ENCODE measurements at places on chromosomes 1 and 21.

DNA sequence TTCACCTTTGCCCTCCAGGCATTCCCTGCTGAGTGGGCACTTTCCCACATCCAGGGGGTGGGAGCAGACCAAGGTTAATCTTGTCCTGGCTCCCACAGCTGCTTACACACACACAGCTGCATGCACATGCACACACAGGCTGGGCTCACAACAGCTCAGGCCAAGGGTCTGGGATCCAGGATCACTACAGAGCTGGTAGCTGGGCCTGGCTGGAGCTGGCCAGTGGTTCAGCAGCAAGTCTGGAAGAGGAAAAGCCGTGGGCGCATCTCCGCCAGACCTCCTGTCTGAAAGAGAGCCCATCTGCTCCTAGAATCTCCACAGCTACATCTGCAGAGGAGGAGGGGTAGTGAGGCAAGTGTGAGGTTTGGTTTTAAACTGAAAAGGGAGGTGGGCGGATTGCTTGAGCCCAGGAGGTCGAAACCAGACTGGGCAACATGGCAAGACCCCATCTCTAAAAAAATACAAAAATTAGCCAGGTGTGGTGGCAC lies 3.8 kb downstream of the CDK18 start:
- DNase-seq: no peak

DNA sequence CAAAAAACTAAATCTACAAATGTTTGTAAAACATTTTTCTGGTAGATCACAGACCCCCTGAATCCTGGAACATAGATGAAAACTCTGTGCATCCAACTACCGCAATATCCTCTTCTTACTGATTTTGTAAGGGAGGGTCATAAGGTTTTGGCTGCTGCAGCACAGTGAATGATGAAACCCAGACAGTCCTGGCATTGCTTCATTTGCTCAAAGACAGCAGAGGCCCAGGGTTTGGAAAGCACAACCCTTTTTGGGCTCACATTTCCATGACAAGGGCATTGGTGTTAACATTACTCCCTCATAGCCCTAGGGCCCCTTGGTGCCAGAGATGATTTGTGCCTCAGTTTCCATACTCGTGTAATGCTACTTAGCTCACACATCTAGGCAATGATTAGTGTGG lies 51.2 kb downstream of the PLXNA2 start:
- DNase-seq: no peak

DNA sequence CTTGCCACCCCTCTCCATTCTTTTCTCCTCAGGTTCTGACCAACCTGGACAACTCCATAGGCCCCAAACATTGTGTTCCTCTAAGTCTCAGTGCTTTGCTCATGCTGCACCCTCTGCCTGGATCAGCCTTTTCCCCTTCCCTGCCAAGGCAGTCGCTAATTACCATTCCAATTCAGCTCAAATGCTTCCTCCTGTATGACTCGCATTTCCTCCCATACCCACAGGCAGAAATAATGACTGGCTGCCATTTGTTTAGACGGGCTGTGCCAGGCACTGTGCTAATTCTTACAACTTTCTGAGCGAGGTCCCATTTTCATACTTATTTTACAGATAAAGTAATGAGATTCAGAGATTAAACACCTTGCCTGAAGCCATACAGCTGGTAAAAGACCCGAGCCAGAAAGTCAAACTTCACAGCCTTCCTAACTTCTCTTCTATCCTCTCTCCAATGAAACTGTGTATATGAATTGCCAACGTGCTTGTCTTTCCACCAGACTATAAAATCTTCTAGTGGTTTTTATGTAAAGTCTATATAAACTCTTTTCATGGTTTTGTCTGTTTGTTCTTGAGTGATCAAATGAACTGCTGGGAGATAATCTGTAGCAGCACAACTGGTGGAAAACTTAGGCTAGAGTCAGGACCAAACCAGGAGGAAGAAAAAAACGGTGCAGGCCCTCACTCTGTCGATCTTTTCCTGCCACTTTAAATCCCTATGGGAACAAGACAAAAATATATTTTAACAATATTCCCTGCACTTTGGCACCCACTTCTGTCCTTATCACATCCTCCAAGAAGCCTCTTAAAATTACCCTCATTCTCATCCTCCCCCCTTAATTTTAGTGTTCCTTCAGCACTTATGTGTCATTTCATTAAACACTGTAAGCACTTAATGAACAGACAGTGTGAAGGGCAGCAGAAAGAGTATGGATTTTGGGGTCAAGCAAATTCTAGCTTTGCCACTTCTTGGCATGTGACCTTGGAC lies 33.7 kb downstream of the RAB3B start:
- DNase-seq: no peak

GRCh38 chr21:27129215-27129614 lies 162.3 kb upstream of the ADAMTS5 start:
- no peak for DNase-seq

DNA sequence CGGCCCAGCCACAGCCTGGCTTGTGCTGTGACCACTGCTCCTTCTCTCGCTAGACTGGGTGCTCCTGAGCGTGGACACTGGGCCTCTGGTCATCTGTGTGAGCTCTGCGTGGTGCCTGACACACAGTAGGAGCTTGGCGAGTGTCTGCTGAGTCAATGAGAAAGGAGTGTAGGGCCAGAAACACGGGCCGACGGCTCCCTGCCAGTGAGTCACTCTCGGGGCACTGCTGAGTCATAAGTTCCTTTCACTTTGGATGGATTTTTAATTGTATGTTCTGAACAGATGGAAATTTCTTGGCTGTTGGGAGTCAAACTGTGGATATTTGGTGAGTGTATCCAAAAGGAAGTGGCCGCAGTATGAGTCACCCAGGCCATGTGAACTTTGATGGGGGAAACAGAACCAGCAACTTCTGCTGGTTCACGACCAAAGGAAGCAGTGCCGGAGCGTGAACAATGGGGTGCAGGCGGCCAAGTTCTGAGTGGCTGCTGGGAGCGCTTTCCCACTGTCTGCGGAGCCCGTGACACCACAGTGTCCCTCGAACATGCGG lies 41.0 kb upstream of the COL18A1 start:
- DNase-seq: peak; percentile 54

- DNase-seq: no peak
Observed at GRCh38 chr1:67578397-67579020, 106.5 kb upstream of the GADD45A start.

GRCh38 chr1:153957744-153958110 lies 685 bp downstream of the CRTC2 start:
- no peak for DNase-seq

DNA sequence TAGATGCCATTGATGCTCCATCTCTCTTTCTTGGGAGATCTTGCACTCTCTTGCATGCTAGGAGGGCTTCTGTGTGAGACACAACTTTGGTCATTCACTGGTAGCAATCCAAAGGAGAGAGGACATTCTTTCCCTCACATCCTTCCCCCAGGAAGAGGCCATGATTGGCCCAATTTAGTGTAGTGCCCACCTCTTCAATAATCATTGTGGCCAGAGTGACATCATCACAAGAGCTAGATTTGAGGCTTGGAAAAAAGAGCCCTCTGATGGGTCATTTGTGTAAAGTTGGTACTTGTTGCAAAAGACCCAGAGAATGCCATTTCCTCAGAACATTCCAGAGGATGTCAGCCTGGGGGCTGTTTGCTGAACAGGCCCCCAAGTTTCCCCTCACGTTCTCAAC lies 30.2 kb downstream of the S100A6 start:
- DNase-seq: no peak

- no peak for DNase-seq
Observed at GRCh38 chr21:24628046-24628445, 979.2 kb downstream of the MRPL39 start.

DNA sequence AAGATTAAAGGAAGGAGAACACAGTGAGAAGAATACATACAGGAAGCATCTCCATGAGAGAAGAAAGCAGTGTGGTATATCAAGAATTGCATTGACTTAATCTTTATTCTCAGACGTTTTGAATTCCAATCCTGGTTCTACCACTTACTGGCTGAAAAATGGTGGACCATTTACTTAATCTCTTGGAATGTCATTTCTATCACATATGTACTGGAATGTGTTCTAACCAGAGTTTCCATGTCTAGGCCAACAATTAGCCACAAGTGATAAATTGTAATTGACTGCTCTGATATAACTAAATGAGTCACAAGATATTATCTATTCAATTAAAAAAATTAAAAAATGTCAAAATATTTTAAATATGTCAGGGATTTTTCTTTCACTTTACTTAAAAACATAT lies 626.1 kb downstream of the PTPRC start:
- DNase-seq: no peak

- no peak for DNase-seq
Observed at GRCh38 chr21:31753949-31754707, 22.2 kb upstream of the SCAF4 start.

- no peak for DNase-seq
Observed at GRCh38 chr1:161179698-161180097, 2.4 kb upstream of the B4GALT3 start.

DNA sequence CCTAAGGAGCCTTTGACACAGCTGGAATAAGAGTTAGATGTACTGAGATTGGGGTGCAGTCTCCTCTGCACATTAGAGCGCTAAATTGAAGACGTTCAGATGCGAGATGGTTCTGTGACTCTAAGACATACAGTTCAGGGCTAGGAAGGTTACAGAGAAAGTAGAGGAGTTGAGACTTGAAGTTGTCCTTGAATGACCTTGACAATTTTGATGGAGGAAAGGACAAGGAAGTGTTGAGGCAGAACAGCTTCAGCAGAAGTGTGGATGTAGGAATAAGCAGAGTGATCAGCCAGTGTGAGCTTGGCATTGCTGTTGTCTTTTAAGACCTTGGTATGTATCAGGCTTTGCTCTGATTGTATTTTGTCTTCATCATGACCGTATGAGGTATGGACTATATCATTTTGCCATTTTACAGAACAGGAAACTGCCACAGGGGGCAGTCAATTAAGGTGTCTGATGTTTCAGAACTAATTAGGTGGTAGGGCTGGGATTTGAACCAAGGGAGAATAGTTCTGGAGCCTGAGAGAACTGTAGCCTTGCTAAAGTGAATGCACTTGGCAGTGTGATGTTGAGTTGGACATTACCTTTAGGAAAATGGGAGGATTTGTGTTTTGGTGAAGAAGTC lies 9.2 kb downstream of the TTF2 start:
- DNase-seq: no peak

DNA sequence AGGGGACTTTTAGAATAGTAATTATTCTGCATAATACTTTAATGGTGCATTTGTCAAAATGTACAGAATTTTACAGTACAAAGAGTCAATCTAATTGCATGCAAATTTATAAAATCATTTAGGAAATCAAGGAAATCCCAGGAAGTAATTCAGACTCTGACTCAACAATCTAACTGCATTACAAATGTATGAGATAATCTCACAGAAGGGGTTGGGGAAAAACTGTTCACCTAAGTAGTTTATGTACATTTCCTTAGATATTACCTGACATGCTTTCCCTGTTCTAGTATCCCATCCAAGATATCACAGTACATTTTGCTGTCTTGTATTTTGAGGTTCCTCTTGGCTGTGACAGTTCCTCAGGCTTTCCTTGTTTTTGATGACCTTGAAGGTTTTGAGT lies 4.7 kb downstream of the CRB1 start:
- DNase-seq: no peak

GRCh38 chr1:64200064-64200463 lies 3.4 kb upstream of the UBE2U start:
- no peak for DNase-seq

- no peak for DNase-seq
Observed at GRCh38 chr1:209168204-209168603, 415.3 kb upstream of the CAMK1G start.

DNA sequence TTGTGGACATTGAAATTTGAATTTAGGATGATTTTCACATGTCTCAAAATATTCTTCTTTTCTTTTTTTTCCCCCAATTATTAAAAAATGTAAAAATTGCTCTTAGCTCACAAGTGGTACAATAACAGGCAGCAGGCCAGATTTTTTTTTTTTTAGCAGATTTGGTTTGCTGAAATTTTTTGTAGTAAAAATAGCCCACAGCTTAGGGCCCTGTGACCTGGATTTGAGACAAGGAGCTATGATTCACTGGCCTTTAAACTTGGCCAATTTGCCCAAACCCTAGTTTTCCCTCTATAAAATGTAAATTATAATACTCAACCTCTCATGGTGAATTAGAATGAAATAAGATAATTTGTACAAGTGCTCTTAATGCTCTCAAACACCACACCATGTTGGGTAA lies 253.8 kb downstream of the DYRK1A start:
- no peak for DNase-seq

DNA sequence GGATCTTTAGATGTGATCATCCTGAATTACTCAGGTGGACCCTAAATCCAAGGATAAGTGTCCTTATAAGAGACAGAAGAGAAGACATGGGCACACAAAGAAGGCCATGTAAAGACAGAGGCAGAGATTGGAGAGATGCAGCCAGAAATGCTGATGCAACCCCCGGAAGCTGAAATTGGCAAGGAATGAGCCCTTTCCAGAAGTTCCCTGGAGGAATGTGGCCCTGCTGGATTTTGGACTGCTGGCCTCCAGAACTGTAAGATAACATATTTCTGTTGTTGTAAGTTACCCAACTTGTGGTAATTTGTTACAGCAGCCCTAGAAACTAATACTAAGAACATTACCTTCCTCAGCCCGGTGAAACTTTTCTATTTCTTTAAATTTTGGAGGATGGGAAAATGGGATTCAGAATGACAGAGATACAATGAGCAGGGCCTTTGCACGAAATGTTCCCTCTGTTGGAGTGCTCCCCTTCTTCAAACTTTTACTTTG lies 11.2 kb upstream of the PLPP3 start:
- no peak for DNase-seq

DNA sequence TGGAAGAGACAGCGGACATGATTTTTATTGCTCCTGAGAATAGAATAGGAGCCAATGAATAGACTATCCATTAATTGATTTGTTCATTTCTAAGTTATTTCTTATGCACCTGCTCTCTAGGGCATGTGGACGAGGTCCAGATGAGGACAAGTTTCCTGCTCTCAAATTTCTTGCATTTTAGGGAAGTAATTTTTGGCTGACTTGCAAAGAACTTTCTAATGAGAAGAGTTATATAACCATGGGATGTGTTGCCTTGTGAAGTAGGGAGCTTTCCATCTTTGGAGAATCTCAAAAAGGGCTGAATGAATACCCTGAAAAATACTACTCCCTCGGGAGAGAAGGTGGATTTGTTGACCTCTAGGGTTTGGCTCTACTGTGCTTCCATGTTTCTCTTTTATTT lies 243.0 kb downstream of the KIF26B start:
- DNase-seq: no peak

GRCh38 chr1:77553568-77554291 lies 128.7 kb downstream of the ZZZ3 start:
- DNase-seq: no peak

DNA sequence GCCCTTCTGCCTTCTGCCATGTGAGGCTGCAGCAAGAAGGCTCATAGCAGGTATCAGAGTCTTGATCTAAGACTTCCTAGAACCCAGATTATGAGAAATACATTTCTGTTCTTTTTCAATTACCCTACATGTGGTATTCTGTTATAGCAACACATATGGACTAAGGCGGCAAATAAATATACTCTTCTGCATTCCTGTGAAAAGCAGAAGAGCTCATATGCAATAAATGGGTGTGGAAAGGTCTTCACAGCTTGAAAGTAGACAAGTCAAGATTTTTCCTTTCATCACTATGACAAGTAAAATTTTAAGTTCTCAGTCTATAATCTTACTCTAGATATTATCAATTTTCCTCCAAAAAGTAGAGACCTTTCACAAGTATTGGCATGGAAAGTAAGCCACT lies 36.6 kb downstream of the TNFSF18 start:
- DNase-seq: no peak
